Stimulated activated CD8-positive, alpha-beta memory T cell treated with anti-CD3 and anti-CD28 coated beads, Interleukin-4, amount 100 ng/mL, for 1 hour (primary cell): ENCODE measurements at places on chromosomes 11 and 22.

DNA sequence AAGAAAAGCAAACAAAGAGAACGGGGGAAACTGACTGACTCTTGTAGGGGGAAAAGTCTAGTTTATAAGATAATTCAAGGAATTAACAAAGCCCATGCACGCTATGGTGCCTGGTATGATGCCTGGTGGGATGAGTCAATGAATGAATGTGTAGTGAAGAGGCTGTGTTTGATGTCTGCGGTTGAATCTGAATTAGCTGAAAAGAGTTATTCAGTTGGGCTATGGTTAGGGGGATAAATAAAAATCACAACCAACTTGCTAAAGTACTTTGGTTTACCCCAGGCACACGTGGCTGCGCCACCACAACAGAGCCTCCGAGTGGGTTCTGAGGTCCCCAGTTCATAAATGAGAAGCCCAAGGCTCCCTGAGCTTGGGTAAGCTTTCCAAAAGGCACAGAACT lies 369.3 kb upstream of the SYN3 start:
- DNase-seq, result no peak

DNA sequence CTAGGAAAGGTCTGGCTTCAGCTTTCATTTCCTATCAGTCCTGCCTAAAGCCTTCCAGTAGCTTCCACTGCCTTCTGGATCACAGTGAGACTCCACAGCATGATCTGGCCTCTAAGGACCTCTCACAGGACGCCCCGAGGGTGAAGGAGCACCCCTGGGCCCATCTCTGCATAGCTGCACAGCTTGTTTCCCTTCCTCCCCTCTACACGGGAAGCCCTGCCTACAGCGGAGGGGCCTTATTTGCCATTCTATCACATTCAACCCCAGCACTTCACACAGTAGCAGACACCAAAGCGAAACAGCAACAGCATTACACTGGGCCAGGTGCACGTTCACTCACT lies 162.3 kb upstream of the GRK3 start:
- no peak for DNase-seq

GRCh38 chr11:73268671-73269271 lies 3.4 kb upstream of the P2RY6 start:
- no peak for DNase-seq

DNA sequence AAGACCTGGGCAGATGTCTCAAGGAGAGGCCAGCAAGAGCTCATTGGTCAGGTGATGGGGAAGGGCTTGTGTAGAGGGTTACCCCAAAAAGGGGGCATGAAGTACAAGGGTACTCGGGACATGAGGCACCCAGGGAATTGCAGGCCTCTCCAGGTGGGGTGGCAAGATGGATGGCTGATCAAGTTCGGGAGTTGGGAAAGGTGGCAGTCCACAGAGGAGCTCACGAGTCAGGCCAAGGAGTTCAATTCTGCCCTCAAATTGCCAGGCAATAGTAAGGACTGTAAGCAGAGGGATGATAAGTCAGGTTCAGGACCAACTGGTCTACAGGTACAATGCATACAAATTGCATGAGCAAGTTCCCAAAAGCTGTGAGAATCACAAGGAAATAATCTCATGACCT lies 42.3 kb upstream of the SLC25A1 start:
- DNase-seq, result no peak

DNA sequence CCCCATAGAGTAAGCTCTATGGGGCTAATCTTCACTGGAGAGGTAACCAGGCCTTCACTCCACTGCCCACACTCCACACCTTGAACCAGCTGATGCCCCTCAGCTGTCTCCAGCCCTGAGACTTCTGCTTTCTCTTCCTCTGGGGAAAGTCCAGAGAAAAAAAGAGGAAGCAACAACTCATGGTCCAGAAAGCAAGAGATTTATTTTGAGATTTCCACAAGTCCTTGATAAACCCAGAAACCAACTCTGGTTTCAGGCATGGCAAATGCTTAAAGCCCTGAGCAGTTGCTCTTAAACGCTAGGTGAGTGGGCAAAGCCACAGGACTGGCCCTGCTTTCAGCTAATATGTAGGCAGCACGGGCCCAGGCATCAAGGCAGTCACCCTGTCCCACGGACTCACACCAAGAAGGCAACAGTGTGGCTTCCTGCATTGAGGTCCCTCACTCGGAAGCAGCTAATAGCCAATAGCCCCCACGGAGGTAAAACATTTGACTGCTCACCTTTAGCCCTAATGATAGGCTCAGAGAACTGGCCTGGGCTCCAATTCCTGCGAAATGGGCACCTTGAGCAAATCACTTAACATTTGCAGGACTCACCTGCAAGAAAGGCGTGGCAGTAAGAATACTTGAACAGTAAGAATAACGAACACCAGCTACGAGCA lies 4.3 kb downstream of the CYB561A3 start:
- no peak for DNase-seq

DNA sequence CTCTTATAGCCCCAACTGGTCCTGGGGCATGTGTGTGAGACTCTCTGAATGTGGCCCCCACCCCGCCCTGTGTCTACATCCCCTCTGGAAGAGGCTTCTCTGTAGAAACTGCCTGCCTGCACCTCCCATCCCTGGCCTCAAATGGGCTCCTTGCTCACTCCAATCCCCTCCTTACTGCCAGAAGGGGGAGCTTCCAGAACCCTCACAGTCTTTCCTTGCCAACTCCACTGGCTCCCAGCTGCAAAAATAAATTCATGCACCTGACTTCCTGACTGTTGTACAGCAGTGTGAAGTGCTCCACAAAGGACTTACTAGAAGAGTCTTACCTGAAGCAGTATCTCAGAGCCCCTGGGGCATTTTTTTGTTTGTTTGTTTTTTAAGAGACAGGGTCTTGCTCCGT lies 15.2 kb upstream of the SERPIND1 start:
- no peak for DNase-seq

DNA sequence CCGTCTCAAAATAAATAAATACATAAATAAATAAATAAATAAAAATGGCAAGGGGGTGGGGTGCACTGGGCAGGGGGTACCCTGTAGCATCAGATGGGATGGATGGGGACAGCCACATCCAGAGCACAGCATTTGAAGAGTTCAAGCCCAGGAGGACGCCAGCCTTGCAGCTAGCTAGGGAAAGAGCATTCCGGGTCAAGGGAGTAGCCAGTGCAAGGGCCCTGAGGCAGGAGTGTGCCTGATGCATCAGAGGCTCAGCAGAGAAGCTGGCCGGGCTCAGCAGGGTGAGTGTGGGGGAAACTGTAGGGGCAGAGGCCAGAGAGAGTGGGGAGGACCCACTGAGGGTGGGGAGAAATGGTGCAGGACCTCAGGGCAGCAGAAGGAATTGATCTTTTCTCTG lies 23.7 kb upstream of the CCND1 start:
- no peak for DNase-seq

GRCh38 chr11:63553759-63554158 lies 9.4 kb downstream of the PLAAT2 start:
- no peak for DNase-seq

GRCh38 chr11:68574308-68574707 lies 110.0 kb upstream of the GAL start:
- no peak for DNase-seq

- DNase-seq, result no peak
Measured at GRCh38 chr22:35488513-35488912, 52.1 kb upstream of the RASD2 start.

DNA sequence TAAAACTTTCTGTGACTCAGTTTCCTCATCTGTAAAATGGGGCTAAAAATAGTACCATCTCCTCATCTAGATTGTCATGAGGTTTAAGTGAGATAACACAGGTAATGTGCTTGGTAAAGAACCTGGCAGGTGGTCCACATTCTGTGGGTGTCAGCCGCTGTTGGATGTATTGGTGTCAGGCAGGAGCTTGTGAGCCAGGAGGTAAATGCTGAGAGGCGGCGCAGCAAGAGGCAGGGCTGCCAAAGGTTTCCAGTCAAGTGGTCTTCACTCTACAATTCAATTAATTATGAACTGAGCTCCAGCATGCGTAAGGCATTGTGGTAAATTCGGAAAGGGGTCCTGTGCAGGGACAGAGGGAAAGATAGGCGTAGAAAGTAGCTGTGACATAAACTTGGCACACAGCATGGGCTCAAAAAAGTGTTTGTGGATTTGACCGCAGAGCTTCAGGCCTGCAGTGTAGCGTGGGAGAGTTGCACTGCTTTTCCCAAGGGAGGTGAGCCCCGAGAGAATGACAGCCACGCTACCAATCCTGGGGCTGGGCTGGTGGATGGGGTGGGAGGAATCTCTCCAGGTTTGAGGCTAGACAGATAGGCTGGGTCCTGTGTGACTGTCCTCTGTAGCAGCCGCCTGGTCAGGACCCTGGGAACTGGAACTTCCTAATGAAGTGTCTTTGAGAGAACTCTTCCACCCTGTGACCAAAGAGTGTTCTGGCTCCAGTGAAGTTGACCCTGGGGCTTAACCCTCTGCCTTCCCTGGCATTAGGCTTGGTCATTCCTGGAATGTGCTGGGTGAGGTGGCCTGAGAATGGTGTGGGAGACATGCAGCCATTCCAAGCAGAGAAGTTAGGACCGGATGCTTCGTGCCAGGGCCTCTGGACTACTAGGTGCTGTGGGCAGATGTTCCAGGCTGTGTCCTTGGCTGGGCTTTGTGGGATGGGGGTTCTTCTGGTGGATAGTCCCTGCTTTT lies 122.4 kb downstream of the FEZ1 start:
- DNase-seq, result no peak

DNA sequence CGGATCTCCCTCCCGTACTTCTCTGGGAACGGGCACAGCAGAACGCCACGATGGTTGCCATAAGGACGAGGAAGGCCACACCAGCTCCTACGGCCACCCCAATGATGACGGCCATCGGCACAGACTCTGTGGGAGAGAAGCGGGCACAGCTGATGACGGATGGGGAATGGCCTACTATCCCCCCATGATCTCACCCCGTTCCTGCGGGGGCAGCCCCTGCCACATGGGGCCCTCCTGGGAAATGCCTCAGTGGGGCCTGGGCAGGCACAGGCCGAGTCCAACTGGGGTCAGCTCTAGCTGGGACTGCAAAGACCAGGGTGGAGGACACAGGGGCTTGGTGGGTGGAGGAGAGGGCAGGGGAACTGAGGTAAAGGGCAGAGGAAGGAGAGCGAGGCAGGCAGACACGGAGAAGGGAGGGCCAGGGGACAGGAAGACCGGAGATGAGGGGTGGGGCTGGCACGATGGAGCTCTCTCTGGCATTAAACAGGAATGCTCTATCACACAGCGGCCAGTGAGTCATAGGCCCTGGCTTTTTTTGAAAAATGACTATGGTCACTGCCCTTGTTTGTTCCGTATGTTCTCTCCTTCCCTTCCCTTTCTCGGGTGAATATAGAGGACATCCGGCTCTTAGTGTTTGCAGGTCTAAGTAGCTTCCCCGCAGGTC lies 76.0 kb downstream of the ST3GAL4 start:
- no peak for DNase-seq

DNA sequence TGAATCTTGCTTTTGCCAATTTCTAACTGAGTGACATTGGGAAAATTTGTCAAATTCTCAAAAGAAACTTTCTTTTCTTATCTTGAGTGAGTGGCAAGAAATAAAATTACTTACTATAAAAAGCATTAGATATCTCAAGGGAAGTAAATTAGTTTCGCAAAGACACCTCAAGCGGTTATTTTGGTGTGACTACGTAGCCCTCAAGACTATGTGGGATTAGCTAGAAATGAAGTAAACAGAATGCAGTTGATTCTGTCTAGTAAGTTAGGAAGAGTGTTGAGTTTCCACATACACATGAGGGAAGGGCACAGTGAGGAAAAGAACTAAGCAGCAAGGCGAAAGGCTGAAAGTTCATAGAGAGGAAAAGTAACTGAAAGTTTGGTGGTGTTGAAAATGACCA lies 28.3 kb upstream of the MS4A6A start:
- DNase-seq, result no peak

DNA sequence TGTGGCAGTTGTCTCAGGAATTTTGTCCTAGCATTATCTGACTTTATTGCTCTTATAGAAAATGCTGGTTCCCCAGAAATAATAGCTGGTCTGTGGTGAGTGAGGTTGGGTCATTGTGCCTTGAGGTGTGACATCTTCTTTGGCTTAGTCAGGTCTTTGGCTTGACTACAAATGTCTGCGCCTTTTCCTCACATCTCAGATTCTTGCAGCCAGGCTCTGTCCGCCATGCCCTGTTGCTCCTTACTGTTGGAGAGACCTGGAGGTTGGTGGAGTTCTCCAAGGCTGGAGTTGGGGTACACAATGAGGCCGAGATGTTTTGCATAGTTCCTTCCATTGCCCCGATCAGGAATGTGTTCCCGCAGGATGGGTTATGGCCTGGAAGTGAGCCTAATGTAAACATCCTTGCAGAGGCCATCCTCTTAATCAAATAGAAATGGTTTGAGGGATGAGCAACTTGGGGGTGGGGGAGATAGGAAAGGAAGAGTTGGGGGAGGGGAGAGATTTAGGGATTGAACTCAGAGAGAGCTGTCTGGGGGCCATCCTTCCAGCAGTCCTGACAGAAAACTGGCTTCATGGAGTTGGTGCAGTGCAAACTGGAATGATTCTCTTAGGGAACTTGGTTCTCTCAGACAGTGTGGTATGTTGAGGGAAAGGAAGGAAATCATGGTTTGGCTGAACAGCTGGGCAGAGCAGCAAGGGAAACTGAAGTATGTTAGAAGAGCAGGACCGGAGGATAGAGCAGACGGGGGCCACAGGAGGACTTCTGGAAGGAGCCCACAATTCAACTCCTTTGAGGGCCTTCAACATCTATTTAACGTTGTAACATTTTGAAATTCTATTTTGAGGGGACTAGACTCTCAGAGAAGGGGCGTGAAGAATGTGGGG lies 49.9 kb downstream of the ZBTB16 start:
- DNase-seq, result no peak

DNA sequence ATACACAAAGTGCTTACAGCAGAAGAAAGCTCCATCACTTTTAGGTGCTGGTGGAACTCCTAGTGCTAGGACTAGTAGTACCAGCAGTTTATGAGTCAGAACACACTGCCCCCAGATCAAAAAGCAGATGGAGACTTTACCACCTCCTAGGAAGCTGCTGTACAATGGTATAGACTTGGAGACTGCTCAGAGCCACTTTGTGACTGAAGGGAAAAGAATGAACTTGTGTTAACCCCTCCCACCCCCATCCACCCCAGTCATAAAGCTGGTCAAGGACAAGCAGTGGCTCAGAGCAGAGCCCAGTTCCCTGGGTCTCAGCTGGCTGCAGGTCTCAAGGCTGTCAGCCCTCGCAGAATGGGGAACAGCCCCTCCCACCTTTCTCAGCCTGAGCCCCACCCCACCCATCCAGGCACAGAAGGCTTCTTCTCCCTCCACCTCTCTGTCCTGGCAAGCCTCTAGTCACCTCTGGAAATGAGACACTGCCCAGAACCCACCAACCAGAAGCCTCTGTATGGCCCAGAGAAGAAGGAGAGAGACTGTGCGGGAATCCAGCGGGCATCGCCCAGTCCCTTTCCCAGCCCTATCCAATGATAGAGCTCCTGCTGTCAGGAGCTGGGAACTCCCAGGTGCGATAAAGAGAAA lies 23.8 kb downstream of the PACSIN2 start:
- DNase-seq, result no peak

DNA sequence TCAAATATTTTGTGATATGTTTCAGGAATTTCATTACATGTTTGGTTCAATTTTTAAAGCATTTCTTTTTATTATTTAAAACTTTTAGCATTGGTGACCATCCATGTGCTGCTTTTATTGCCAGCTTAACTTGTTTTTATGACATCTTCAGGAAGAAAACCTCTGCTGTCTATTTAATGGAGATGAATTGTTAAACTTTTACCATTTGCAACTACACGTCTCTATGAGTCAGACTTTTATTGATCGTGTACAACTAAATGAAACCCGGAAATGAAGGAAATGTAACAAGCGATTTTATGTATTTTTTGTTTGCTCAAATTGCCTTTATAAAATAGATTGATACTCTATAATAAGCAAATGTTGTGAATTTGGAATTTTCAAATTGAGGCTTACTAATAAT lies 113.0 kb downstream of the PTPRJ start:
- no peak for DNase-seq

- DNase-seq, result no peak
Measured at GRCh38 chr22:41952713-41953112, 763 bp downstream of the SMIM45 start.
